ENCODE measurements at places on chromosomes 4 and X.

GRCh38 chr4:83851261-83852084 is 315.6 kb downstream of the GPAT3 start:
- DNase-seq: peak; percentile 26

DNA sequence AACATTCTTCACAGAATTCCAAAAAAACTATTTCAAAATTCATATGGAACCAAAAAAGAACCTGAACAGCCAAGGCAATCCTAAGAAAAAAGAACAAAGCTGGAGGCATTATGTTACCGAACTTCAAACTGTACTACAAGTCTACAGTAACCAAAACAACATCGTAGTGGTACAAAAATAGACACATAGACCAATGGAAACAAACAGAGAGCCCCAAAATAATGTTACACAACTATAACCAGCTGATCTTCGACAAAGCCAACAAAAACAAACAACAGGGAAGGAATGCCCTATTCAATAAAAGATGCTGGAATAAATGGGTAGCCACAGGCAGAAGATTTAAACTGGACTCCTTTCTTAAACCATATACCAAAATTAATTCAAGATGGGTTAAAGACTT is 1189.6 kb downstream of the PCDH18 start:
- no peak for DNase-seq

DNA sequence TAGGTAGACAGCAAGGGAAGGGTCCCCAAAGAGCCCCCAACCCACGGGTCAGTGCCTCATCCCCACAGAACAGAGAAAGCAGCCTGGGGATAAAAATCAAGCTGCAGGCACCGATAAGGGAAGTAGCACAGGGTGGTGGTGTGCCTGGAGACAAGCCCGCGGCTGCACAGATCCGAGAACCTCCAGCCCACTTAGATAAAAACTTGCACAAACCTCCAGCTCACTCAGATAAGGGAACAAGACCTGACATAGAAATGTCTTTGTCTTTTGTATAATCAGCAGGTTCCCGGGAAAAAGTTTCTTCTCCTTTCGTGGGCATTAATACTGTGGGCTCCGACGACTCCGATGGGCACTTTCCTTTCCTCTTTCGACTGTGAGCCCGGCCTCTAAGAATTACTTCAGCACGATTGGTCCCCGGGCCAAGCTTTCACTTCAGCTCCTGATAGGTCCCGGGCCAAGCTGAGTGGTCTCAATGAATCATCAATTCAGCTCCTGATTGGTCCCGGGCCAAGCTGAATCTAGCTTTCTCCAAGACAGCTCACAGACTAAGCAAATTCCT is 32.4 kb downstream of the PRDX4 start:
- no peak for DNase-seq

DNA sequence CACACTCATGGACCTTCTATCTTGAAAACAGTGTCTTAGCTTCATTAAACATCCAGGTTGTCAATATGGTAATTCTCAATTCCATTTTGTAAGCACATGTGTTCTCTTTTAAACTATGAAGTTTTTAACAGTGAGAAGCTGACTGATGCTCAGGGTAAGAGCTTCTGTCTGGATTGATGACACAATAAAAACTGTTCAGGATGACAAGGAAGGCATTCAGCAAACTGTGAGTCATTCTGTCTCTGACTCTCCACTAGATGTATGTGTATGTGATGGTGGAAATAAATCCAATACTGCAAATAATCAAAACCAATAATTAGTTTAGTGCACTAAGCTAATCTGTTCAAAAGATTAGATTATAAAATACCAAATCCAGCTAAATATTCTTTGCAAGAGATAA is 115.3 kb upstream of the ARX start:
- DNase-seq: no peak

DNA sequence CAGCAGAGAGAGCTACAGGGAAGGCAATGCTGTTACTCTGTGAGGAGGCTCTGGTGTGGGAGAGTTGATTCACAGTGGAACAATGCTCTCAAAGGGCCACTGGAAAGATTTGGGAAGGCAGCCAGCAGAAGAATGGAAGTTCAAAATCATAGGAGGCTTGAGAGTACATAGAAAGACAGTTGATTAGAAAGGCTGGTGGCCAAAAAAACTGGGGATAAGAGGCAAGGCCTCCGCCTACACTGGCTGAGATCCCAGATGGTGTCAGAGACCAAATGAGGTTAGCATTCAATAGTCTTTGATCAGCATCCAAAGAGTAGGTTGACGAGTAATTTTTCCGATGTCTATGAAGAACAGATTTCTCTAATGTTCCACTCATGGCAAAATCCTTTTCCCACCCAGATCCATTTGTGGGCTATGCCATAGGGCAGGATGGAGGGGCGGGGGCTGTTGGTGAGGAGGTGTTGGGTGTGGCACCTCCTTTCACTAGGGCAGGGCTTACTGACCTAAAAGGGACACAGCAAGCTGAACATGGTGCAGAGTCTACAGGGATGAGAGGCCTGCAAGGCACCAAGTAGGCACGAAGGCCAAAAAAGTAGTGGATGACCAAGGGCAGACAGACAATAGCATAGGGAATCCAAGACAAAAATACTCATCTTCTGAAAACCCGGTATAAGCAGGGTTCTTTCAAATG is 15.1 kb downstream of the TEC start:
- DNase-seq: no peak

DNA sequence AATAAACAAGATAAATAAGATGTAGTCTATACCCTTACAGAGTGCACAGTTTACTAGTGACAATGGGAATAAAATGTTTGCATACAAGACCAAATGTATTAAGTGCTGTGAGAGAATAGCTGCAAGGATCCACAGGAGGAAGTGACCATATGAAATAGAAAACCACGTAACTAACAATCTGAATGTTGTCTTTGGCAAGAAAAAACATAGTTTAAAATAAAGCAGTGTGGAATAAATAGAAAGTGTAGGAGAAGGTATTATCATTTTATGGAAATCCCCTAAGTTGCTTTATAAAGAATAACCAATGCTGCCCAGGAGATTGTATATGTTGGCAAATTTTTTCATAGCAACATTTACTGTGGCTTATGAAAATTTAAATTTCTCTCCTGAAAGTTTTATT is 116.1 kb downstream of the PCDH7 start:
- no peak for DNase-seq

- DNase-seq: peak; percentile 79
Observed at GRCh38 chr4:186765138-186765537, 41.5 kb upstream of the FAT1 start.

- no peak for DNase-seq
Observed at GRCh38 chr4:130187587-130187986, 1091.6 kb downstream of the C4orf33 start.

DNA sequence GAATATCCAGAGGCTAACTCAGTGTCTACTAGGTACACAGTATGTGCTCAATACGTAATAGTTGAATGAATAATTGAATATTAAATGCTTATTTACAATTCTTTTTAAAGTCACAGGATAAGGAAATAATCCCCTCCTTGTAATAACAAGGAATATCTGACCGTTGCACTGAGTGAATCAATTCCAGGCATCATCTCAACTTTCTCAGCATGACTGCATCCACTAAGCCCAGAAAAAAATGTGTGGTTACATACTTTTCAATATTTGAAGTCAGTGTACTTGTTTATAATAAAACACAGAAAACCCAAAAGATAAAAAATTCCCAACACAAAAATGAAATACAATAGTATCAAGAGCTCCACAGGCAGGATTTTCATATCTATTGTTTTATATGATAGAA is 105.4 kb downstream of the TMEM144 start:
- DNase-seq: no peak

GRCh38 chr4:92501456-92501855 is 197.7 kb downstream of the GRID2 start:
- no peak for DNase-seq

DNA sequence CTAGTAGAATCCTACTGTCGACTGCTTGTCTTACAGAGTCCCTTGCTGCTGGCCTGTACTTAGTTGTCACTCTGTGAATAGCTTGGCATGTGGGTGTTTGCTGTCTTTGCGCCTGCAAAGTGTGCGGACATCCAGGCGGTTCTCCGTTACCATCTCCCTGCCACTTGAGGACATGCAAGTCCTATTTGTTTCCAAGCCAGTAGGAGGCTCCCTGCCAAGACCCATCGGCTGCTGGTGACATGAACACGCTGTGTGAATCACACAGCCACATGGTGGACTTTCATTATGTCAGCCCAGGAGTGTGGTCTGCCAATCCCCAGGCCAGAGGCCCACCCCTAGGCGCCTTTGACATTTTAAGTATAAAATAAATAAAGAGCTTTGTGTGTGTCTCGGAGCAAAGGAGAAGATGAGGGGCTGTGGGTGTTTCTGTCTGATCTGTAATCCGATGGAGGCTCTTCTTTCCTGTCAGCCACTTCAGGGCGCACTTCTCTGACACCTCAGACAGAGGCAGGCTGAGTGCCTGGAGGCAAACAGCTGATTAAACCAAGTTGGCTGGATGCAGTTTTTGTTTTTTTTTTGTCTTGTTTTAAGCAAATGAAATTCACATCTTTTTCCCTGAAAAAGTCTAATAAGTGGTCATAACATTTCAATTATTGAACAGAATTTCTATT is 51.5 kb downstream of the ALPK1 start:
- peak; percentile 20 for DNase-seq

- no peak for DNase-seq
Observed at GRCh38 chrX:152025656-152026440, 51.4 kb upstream of the GABRE start.

GRCh38 chrX:65677954-65678469 is 10.6 kb downstream of the MSN start:
- peak; percentile 54 for DNase-seq
